Left kidney (tissue), 8 donors: ENCODE measurements at places on chromosomes 13 and 19.

DNA sequence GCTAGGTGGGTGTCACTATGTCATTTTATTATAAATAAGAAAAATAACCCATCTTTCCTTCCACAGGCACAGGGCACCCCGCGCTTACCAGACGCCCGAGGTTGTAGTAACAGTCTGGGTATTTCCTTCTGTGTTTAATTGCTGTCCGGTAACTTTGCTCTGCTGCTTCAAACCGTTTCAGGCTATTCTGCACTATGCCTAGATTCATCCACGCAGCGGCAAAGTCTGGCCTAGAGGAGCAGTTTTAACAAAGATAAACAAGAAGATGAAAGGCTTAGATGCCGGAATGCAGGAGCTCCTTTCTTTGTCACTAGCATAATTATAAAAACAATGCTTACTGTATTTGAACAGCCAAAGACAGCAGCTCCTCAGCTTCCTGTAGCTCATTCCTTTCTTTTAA, 36.9 kb upstream of the GGACT start:
- DNase-seq = no peak

DNA sequence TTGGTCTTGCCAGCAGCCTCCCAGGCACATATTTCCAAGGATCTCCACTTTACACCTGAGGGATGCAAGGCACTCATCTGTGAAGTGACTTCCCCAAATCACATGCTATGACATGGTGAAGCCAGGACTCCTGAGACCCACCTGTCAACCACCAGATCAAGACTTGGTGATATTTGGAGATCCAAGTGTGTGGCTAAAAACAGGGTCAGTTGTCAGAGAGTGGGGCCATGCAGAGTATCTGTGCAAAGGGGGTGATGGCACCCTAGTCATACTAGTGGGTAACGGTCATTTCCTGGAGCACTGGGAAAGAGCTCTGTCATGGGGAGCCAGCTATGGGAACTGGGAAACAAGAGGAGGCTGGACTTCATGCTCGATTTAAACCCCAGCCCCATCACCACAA, 218.4 kb upstream of the IRS2 start:
- DNase-seq = no peak

DNA sequence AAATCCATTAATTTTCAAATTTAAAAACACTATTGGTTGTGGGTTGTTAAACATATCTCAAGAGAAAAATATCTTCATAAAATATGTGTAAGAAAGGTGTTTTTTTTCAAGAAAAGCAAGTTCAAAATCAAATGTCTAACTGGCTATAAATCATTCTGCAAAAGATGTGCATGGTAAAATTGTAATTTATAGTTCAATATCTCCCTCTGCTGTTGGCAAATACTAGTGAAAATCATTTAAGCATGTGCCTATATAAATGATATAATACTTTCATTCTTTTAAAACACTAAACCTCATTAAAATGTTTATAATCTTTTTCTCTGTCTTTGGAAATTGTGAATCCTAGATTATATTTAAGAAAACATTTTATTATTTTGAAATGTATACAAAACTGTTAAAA, 17.2 kb upstream of the SLITRK6 start:
- DNase-seq = no peak

- no peak for DNase-seq
These were observed 1819.5 kb downstream of the SLITRK5 start for GRCh38 chr13:89490661-89491060.

DNA sequence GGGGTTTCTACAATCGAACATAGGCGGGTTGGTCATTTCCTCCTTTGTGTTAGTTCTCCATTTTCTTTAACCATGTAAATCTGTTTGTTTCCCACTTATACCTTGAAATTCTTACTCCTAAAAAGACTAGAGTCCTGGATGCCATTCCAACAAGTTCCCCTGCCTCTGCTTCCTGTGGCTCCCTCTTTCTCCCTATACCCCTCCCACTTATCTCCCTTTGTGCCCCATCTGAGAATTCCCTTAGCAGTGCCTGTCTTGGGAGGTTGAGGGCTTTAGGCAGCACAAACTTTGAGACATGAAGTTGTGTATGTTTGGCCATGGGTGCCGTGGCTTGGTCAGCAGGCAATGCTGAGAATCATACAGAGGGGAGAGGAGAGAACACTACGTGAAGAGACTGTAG, 176.4 kb downstream of the RGCC start:
- no peak for DNase-seq

GRCh38 chr13:36405151-36405550, 27.1 kb upstream of the CCNA1 start:
- DNase-seq = no peak

DNA sequence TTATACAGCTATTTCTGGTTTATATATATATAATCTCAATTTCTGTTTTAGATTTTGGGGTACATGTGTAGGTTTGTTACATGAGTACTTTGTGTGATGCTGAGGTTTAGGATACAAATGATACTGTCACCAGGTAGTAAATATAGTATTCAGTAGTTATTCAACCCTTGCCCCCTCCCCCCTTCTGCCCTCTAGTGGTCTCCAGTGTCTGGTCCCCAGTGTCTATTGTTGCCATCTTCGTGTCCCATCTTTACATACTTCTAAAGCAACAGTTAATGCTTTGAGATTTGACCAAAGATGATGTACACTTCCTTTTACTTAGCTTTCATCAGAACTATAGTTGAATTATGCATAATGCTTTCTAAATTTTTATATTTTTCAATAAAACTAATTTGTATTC, 1623.4 kb upstream of the PRR20A start:
- no peak for DNase-seq

DNA sequence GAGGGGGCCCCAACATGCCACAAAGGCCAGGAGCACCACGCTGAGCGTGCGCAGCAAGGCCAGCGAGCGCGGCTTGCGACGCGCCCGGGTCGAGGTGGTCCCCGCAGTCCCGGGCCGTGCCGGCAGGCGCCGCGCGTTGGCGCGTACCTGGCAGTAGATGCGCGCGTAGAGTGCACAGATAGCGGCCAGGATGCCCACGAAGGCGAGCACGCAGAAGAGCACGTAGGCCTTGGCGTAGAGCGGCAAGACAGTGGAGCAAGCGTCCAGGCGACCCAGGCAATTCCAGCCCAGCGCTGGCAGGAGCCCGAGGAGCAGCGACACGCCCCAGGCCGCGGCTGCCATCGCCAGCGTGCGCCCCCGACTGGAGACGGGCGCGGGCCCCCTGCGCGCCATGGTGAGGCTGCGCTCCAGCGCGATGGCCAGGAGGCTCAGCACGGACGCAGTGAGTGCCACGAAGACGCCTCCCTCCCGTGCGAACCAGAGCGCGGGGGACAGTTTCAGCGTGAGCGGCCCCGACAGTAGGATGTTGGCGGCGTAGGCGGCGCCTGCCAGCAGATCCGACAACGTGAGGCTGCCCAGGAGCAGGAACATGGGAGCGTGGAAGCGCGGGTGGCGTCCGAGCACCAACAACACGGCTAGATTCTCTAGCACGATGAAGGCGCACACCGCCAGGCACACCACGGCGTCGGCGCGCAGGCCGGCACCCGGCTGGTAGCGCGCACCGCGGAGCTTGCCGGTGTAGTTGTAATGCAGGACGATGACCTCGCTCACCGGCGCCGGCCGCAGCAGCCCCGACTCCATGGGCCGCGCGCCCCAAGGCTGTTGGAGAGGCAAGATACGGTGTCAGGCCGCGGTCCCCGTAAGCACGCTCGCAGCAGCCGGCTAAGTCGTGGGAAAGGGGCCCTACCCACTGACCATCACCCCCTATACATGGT, 2.8 kb downstream of the S1PR5 start:
- DNase-seq = no peak

DNA sequence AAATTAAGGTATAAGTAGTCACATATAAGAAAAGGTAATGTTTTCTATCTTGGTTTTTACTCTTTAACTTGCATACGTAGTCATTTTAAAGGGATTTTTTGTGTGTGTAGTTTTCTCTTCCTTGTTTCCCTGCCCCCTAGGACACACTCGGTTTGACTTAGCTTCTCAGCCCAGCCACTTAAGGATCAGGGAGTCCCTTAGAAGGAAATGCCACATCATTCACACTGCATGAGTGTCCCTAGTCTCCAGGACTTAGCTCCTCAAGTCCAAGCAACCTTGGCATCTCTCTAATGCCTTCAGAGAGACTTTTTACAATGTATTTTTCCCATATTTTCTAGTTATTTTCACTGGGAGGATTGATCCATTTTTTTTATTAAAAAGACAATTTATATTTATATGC, 1407.7 kb downstream of the EFNB2 start:
- no peak for DNase-seq

DNA sequence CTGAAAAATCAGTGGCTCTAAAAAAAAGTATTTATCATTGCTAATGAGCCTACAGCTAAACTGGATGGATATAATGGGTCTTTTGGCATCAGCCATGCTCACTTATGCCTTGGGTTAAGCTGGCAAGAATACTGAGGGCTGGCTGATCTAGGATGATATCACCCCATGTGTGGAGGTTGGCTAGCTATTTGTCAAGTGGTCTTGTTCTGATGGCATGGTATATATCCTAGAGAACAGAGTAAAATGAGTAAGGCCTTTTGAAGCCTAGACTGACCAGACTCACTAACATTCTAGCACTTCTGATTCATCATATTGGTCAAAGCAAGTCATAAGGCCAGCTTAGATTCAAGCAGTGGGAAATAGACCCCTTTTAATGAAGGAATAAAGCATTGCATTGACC, 383.0 kb downstream of the SLITRK1 start:
- DNase-seq = no peak
